NCI-H2029 (cell line): ENCODE measurements at places on chromosomes 6 and 20.

GRCh38 chr6:165799391-165800153 is 136.5 kb upstream of the PDE10A start:
- no peak for DNase-seq

DNA sequence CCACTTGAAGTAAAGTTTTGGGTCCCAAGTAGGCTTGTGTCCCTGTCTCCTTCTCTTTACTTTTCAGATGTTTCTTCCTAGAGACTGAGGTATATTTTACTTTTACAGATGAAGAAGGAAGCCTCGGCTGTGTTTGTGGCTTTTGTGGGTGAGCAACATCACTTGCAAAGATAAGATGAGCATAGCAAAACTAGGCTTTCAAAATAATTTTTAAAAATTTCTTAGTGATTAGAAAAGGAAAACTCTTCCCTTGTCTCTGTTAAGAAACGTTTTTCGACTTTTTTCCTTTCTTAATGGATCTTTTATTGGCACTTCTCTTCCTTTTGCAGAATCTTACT is 7.6 kb downstream of the PTPN1 start:
- DNase-seq, result no peak

DNA sequence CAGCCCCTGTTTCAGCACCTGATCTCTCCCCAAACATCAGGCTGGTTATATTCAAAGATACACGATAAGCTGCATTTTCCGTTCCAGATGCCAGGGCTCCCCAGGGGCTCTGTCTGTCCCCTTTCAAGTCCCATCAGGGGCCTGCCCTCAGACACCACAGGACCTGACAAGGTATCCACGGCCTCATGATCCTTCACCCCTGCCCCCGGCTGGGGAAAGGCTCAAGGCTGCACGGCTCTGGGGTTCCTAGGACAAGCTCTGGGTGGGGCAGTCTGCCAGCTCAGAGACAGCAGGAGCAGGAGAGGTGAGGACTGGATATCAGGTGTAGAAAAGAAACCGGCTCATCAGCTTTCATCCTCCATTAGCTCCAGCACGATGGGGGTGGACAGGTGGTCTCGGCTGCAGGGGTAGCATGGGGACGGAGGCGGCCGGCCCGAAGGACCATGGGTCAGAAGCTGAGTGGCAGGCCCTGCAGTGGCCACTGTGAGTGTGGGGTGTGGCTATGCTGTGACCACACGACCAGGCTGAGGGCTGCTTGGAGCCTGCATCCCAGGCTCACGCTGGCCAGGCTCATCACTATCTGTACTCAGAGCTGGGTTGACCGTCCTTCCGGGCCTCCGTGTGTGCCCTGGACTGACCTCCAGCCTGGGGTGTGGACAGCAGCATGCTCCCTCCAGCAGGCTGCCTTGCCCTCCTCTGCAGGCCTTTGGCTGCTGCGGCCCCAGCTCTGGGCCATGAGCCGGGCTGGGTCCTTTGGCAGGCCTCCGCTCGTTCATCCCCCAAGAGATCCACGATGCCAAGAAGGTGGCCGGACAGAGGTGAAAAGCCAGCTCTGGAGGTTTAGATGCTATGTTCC is 386.2 kb downstream of the THBS2 start:
- no peak for DNase-seq

GRCh38 chr20:53142225-53143127 is 170.3 kb downstream of the TSHZ2 start:
- DNase-seq, result no peak

DNA sequence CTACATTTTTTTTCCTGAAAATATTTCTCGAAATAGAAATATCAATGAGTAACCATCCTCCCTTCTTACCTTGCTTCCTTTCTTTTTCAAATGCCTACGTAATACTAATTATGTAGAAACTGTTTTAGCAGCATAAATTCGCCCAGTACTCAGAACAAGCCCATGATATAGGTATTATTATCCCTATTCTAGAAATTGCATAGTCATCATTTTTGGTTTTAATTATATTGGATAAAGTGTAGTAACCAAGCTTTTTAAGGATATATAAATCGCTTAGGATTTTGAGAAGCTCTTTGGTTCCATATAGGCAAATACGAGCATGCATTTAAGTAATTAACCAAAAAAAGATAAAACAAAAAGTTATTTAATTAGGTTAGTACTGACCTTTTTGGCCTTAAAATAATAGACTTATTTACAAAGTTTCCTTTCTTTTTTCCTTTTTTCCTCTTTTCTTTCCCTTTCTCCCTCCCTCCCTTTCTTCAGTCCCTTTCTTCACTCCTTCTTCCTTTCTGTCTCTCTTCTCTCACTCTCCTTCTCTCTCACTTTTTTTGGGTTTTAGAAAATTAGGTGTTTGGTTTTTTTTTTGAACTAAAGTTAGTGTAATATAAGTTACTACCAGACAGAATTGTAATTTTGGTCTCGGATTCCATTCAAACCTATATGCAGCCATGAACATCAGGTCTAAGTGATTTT is 457.7 kb downstream of the RFPL4B start:
- DNase-seq, result no peak

DNA sequence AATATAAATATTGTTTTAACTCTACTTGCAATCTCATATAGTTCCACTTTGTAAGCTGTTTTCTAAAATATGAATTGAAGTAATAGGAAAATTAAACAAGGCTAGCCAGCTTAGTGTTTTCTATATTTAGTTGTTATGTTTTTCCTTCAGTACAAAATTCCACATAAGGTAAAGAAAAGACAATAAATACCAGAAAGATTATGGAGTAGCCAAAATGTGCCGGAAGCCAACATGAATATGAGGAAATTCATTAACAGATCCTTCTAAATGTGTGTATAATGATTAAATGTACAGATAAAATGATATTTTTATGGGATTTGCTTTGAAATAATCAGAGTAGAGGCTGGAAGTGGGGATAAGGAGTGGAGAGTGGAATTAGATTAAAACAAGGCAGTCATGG is 52.5 kb upstream of the COL21A1 start:
- no peak for DNase-seq

GRCh38 chr6:161701056-161701455 is 427.2 kb upstream of the AGPAT4 start:
- DNase-seq, result no peak

DNA sequence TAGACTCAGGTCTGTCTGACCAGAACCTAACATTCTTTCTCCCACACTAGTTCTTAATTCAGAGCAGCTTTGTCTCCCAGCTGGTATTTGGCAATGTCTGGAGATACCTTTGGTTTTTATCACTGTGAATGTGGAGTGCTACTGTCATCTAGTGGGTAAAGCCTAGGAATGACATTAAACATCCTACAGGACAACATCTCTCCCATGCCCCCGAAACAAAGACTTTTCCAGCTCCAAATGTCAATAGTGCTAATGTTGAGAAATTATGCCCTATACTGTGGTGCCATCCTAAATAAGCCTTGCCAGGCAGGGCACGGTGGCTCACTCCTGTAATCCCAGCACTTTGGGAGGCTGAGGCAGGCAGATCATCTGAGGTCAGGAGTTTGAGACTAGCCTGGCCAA is 4.2 kb upstream of the TTPAL start:
- no peak for DNase-seq

- DNase-seq, result peak; percentile 94
Observed at GRCh38 chr6:82365016-82365795, 1.6 kb downstream of the TPBG start.

DNA sequence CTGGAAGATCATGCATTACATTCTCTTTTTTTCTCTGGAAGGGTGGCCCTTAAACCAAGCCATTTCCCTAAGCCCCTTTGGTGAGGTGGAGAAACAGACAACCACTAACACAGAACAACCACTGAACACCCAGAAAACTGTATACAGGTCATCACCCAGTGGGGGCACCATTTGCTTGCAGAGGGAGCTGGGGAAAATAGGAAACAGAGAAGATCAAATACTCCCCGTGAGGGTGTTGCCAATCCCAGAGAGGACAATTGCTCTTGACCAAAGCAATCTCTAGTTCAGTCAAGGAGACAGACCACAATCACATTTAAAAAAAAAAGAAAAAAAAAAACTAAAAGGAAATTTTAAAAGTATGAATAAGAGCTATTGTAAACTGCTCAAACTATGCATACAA is 865 bp upstream of the DAAM2 start:
- DNase-seq, result no peak

DNA sequence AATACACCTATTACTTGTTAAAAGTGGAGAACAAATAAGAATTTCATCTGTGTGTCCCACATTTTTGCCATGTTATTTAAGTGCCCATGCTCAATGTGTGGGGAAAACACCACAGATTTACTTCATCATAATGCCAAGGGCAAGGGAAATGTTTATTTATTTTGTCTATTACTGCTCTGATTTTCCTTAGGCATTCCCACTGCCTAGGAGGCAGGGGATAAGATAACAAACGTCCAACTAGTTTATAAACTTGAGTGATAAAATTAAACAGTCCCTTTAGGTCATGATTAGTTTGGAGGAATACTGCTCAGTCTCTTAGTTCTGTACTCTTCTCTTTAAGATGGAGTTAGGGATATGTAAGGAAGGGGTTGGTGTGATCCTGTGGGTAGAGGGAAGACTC is 598.4 kb upstream of the MARCKS start:
- no peak for DNase-seq

GRCh38 chr6:470051-470900 is 78.7 kb downstream of the IRF4 start:
- DNase-seq, result no peak

GRCh38 chr6:14088600-14089192 is 28.9 kb upstream of the CD83 start:
- no peak for DNase-seq

- DNase-seq, result peak; percentile 91
Observed at GRCh38 chr6:7243179-7243981, 69.6 kb downstream of the SSR1 start.

GRCh38 chr6:124867121-124867520 is 95.1 kb upstream of the RNF217 start:
- DNase-seq, result no peak

GRCh38 chr6:158626360-158627167 is 18.0 kb downstream of the DYNLT1 start:
- DNase-seq, result no peak

DNA sequence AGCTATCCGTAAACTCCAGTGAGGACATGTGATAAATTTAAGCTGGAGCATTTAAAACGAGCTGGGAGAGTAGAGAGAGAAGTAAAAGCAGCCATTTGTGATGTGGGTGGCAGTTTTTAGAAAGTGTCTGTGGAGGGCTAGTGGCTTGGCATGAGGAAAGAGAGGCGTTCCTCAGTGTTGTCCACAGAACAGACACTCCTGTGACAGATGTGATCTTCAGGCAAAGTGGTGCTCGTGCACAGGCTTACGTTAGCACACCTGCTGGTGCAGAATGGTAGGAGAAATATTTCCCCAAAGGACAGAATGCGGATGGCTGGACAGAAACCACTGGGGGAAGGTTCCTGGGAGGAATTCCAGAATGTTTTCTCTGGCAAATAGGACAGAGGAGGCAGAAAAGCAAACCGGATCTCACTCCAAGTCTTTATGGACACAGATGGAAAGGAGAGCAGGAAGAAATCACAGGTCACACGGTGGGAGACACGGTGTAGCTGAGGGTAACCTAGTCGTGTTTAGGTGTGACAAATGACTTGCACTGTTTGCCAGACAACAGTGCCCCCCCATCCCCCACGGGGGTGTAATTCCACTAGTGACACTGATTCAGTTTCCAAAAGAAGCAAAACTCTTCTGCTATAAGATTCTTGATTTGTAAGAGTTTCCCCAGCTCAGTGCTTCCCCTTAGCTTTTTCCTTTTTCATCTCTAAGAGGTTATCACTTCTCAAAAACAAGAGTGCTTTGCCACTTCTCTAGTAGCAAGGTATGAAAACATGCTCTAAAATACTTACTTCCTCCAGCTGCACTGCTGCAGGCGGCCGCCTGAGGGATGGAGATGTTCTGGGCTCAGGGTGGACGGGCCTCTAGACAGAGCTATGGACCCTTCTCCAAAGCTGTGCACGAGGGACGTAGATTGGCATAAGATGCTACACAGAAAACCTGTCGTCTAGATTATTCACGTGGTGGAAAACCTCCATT is 293.2 kb downstream of the QKI start:
- DNase-seq, result peak; percentile 12

DNA sequence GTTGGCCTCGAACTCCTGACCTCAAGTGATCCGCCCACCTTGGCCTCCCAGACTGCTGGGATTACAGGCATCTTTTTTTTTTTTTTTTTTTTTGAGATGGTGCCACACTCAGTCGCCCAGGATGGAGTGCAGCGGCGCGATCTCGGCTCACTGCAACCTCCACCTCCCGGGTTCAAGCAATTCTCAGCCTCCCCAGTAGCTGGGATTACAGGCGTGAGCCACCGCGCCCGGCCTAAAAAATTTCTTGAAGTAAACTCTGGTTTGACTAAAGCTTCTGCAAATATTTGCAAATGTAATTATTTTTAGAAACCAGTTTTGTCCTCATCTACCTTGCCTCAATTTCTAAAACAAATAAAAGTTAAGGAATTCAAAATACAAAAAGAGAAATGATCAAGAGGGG is 1.2 kb downstream of the IBTK start:
- no peak for DNase-seq

DNA sequence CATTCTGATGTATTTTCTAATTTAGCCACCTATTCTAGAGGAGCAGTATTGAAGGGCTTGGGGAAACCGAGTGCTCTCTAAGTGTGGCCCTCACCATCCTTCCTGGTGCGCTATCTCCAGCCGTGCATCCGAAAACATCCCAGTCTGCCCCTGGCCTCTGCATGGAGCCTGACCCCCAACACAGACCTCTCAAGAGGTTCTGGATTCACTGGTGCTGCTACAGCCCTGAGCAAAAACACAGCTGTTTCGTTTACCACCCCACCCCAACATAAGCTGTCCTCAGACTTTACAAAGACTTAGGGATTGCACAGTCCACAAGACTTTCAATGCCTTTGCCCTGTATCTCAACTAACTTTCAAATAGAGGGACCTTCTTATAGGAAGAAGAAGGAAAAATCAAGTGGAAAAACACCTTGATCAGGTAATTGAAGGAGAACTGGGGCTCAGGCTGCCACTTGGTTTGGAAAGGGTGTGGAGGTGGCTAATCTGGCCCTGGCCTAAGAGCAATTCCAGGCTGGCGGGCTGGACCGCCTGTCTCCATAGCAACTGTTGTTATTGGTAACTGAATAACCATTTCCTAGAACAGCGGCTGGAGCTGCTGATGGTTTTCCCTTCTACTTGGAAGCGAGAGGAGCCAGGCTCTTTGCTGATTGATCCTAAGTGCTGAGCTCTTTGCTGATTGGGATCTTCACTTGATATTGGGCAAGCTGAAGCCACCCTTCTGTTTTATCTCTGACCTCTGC is 90.2 kb upstream of the TOX2 start:
- peak; percentile 11 for DNase-seq

DNA sequence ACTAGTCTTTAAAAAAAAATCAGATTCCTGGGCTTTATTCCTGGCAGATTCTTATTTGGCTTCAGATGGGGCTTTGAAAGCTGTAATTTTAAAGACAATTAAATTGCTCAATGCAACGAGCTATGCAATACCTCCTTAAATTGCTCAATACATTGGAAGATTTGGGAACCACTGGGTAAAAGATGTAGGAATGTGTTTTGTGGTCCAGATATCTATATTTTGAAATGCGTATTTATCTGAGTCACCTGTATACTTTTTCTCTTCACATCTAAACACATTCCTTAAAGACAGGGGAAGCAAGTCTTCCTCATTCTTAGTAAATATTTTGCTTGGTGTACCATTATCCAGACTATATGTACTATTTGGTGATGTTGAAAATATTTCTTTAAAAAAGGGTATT is 29.6 kb upstream of the MAP7 start:
- no peak for DNase-seq
